Chondrocyte (in vitro differentiated cells): ENCODE measurements at places on chromosomes 7 and 10. TPM values are rescaled to one million over a fixed set of nuclear protein-coding genes. Genes with fewer than 3 reads are reported as not detected.
A peak's percentile ranks its signal among the peaks of the same experiment; 100 is the strongest.

GRCh38 chr10:104589871-104590270, 51.2 kb upstream of the SORCS3 start:
- H3K27ac ChIP-seq = no peak overlapping the region
- no peak for DNase-seq
- H3K27me3 ChIP-seq = peaks cover 15% of the 10 kb centered on the region
- H3K36me3 ChIP-seq = no peaks in the 10 kb centered on the region
- no peaks in the 10 kb centered on the region for H3K4me1 ChIP-seq
- no peak overlapping the region for H3K4me3 ChIP-seq

- DNase-seq = no peak
- H3K4me1 ChIP-seq = peaks cover 6% of the 10 kb centered on the region
- no peak overlapping the region for H3K27ac ChIP-seq
- H3K4me3 ChIP-seq = no peak overlapping the region
- no peaks in the 10 kb centered on the region for H3K36me3 ChIP-seq
These were observed 101.6 kb upstream of the TNS3 start for GRCh38 chr7:47683485-47683898.

DNA sequence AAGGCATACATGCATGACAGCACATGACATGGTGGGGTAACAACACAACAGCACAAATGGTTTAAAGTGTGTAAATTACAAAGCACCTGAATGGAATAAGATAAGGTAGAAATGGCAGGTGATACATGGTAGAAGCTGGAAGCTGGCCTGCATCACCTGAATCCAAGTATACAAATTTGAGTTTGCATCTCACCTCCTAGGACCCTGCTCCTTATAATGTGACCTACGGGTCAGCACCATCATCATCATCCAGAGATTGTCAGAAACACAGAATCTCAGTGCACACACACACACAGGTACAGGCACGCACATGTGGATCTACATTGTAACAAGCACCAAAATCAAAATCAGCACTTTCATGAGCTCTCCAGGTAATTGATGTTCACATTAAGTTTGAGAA, 1048.2 kb upstream of the AUTS2 start:
- H3K27ac ChIP-seq = no peak overlapping the region
- no peak for DNase-seq
- H3K36me3 ChIP-seq = no peaks in the 10 kb centered on the region
- H3K4me1 ChIP-seq = peaks cover 16% of the 10 kb centered on the region
- no peaks in the 10 kb centered on the region for H3K27me3 ChIP-seq
- no peak overlapping the region for H3K4me3 ChIP-seq

DNA sequence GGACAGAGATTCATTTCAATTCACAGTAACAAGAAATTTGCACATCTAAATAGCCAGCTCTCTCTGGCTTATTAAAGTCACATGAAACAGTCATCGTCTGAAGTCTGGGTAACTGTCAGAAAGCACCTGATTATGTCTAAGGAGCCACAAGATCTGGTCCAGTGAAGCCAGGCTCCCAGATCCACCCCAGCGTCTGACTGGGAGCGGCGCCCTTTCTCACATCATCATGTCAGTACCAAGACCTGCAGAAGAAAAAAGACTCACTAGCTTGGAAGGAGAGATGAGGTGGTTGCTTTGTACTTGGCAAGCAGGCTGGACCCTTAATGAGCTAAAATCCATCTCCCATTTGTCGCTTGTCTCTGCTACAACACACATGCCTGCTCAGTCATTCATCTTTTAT, 58.4 kb downstream of the VOPP1 start:
- H3K27ac ChIP-seq = no peak overlapping the region
- no peak for DNase-seq
- peaks cover 41% of the 10 kb centered on the region for H3K4me1 ChIP-seq
- H3K27me3 ChIP-seq = no peaks in the 10 kb centered on the region

GRCh38 chr7:104529567-104529966, 201.2 kb downstream of the LHFPL3 start:
- no peak for DNase-seq
- H3K27ac ChIP-seq = no peak overlapping the region
- no peaks in the 10 kb centered on the region for H3K27me3 ChIP-seq
- H3K36me3 ChIP-seq = no peaks in the 10 kb centered on the region
- no peak overlapping the region for H3K4me3 ChIP-seq

- H3K27ac ChIP-seq = peak overlapping the region; percentile 79
- H3K27me3 ChIP-seq = no peaks in the 10 kb centered on the region
- peak; percentile 95 for DNase-seq
- peaks cover 64% of the 10 kb centered on the region for H3K4me1 ChIP-seq
- no peak overlapping the region for H3K4me3 ChIP-seq
- peaks cover 5% of the 10 kb centered on the region for H3K36me3 ChIP-seq
These were observed 87.1 kb downstream of the DYNC1I1 start for GRCh38 chr7:95859429-95859828.

GRCh38 chr7:139915864-139916716, 87.0 kb downstream of the TBXAS1 start:
- no peak for DNase-seq
- H3K27ac ChIP-seq = peak overlapping the region; percentile 87
- no peaks in the 10 kb centered on the region for H3K27me3 ChIP-seq
- no peaks in the 10 kb centered on the region for H3K36me3 ChIP-seq

- no peak for DNase-seq
- no peaks in the 10 kb centered on the region for H3K36me3 ChIP-seq
- no peak overlapping the region for H3K27ac ChIP-seq
- no peaks in the 10 kb centered on the region for H3K27me3 ChIP-seq
- no peak overlapping the region for H3K4me3 ChIP-seq
- H3K4me1 ChIP-seq = peaks cover 6% of the 10 kb centered on the region
These were observed 59.9 kb downstream of the PON1 start for GRCh38 chr7:95264363-95264891.

- no peaks in the 10 kb centered on the region for H3K36me3 ChIP-seq
- H3K4me1 ChIP-seq = peaks cover 7% of the 10 kb centered on the region
- no peak for DNase-seq
- no peak overlapping the region for H3K4me3 ChIP-seq
- H3K27me3 ChIP-seq = peaks cover 34% of the 10 kb centered on the region
- H3K27ac ChIP-seq = no peak overlapping the region
These were observed 117.7 kb downstream of the APBB1IP start for GRCh38 chr10:26555719-26556368.

- H3K4me3 ChIP-seq = peak overlapping the region; percentile 91
- no peak for DNase-seq
These were observed 1.2 kb downstream of the STRIP2 start for GRCh38 chr7:129435414-129435829.

FAM25C gene
- total RNA-seq = not detected in 3 replicates

- DNase-seq = no peak
- peaks cover 10% of the 10 kb centered on the region for H3K4me1 ChIP-seq
- no peak overlapping the region for H3K27ac ChIP-seq
- no peak overlapping the region for H3K4me3 ChIP-seq
- peaks cover 11% of the 10 kb centered on the region for H3K36me3 ChIP-seq
These were observed 17.1 kb downstream of the COL13A1 start for GRCh38 chr10:69818676-69819239.

DNA sequence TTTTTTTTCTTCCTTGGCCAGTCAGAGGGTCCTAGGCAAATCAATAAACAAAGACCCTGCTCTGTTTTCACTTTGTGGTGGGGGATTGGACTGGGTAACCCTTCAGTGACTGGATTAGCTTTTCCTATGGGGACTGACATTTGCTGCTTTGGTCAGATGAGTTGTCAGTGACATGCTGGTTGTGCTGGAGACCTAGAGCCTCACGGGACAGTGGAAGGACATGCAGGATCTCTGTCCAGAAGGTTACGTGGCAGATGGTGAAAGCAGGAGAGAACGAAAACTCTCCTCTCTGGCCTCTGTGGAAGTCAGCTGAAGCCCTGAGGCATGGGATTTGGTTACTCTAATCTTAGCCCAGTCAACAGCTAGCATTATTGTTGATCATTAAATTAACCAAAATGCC, 90.0 kb upstream of the BMPER start:
- DNase-seq = no peak
- H3K36me3 ChIP-seq = peaks cover 5% of the 10 kb centered on the region
- no peaks in the 10 kb centered on the region for H3K27me3 ChIP-seq
- H3K4me1 ChIP-seq = peaks cover 17% of the 10 kb centered on the region
- H3K4me3 ChIP-seq = no peak overlapping the region

DNA sequence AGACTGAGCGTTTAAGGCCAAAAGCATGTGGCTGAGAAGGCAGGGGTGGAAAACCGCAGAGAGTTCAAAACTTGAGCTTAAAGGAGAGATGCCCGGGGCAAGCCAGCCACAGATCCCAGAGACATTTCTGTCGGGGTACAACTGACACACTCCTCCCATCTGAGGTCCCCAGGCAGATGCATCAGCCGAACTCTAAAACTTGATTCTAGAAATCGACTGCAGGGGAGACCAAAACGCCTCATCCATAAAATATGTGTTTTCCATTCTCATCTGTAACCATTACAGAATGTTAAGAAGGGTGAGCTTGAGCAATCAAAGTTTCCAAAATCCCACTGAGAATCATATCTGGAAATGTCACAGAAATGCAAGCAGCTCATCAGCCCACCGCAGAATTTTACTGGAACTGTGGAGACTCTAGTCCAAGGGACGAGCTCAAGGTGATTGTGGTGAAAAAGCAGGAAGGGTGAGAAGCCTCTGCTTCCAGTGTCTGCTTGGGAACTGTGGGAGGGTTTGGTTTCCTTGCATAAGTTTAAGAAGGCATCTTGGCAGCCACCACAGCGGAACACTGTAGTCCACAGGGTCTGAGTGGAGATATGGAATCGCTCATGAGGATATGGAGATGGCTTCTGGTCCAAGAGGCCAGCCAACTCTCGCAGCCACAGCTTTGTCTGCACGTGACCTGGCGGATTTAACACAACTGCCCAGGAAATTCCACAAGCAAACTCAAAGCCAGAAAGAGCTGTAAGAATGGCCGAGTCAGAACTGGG, 249.2 kb downstream of the SFMBT2 start:
- H3K4me3 ChIP-seq = no peak overlapping the region
- H3K4me1 ChIP-seq = no peaks in the 10 kb centered on the region
- DNase-seq = no peak

- H3K4me3 ChIP-seq = no peak overlapping the region
- peaks cover 10% of the 10 kb centered on the region for H3K4me1 ChIP-seq
- no peaks in the 10 kb centered on the region for H3K27me3 ChIP-seq
- no peak for DNase-seq
- H3K36me3 ChIP-seq = no peaks in the 10 kb centered on the region
These were observed 402.0 kb upstream of the KLF6 start for GRCh38 chr10:4186849-4187540.

LRRN3 gene
- 0.65 to 1.3 TPM (median 0.74 TPM) in 3 replicates for total RNA-seq

KEL gene
- 0.40 to 0.79 TPM (median 0.44 TPM) in 3 replicates for total RNA-seq

DNA sequence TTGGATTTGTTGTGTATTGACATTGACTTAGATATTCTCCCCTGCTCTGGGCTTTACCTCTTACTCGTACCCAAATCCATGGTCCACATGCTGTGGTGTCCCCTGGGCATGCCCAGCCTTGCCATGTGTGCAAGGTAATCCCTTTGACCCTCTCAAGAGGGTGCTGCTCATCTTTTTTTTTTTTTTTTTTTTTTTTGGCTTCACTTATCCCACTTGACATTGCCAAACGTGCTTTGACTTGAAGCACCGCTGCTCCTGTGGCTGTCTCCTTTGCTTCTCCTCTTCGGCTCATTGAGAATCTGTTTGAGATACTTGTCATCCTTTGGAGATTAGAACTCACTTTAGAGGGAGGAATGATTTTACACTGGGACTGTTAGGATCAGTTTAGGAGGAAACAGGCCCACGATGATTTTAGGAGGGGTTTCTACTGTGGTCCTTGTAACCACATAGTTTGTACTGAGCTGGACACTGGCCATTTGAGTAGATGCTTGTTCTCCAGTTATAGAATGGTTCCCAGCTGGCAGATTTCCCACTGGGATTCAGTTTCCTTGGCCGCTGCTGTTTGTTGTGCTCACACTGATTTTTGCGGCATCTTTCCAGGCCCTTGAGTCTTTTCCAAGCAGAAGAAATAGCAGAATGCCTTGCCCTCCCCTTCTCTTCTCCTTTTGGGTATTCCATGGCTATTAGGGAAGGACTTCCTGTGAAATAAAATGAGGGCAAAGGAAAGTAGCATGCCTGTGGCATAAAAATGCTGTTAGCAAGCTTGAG, 184.8 kb downstream of the AUTS2 start:
- H3K4me1 ChIP-seq = peaks cover 40% of the 10 kb centered on the region
- no peaks in the 10 kb centered on the region for H3K27me3 ChIP-seq
- no peak for DNase-seq
- no peak overlapping the region for H3K4me3 ChIP-seq
- peak overlapping the region; percentile 58 for H3K27ac ChIP-seq
- H3K36me3 ChIP-seq = no peaks in the 10 kb centered on the region

- no peak for DNase-seq
- peak overlapping the region; percentile 95 for H3K27ac ChIP-seq
- peaks cover 52% of the 10 kb centered on the region for H3K4me1 ChIP-seq
- H3K36me3 ChIP-seq = peaks cover 1% of the 10 kb centered on the region
These were observed 2.2 kb downstream of the GLUD1 start for GRCh38 chr10:87092376-87092860.

DNA sequence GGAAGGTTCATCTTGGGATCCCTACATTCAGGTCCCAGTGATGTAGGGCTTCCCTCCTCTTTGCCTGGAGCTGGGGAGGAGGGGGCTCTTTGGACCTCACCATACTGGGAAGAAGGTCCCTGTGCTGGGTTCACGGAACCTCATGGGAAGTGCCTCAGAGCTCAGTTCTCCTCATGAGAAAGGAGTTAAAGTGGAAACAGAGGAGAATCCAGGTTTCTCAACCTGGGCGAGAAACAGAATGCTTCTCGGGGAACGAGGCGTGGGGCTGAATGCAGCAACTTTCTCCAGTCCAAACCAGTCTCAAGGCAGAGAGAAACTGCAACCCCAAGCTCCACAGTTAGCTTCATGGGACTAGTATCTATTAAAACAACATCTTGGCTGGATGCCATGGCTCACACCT, 382.7 kb upstream of the FOXK1 start:
- H3K36me3 ChIP-seq = no peaks in the 10 kb centered on the region
- no peaks in the 10 kb centered on the region for H3K27me3 ChIP-seq
- H3K4me1 ChIP-seq = no peaks in the 10 kb centered on the region
- H3K4me3 ChIP-seq = no peak overlapping the region
- DNase-seq = no peak

LRRC17 gene
- 23.9 to 34.5 TPM (median 32.0 TPM) in 3 replicates for total RNA-seq

OPN1SW gene
- not detected in 3 replicates for total RNA-seq

OR2A5 gene
- total RNA-seq = not detected in 3 replicates

NEURL1 gene
- 0.05 TPM in 1 of 3 replicates, not detected in the others for total RNA-seq

- H3K36me3 ChIP-seq = peaks cover 1% of the 10 kb centered on the region
- H3K4me1 ChIP-seq = no peaks in the 10 kb centered on the region
- DNase-seq = no peak
- no peak overlapping the region for H3K4me3 ChIP-seq
These were observed 188.4 kb upstream of the IGFBP3 start for GRCh38 chr7:46109437-46109836.

DNA sequence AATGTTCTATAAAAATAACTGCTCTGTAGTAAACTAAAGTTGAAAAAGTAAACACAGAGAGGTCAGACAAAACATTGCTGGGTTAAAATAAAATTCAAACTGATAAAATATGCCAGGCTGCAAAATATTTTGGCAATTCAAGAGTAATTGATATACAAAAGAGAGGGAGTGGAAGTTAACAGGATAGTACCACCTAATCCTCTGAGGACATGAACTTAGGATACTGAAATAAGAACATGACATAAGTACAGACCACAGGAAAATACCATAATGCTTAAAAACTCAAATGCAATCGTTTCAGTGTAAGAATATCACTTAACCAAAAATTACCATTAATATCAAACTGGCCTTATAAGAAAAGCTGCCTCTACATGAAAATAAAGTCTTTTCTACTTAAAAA, 37.6 kb upstream of the GPR22 start:
- no peak overlapping the region for H3K4me3 ChIP-seq
- peaks cover 12% of the 10 kb centered on the region for H3K4me1 ChIP-seq
- peaks cover 3% of the 10 kb centered on the region for H3K36me3 ChIP-seq
- H3K27ac ChIP-seq = no peak overlapping the region
- no peaks in the 10 kb centered on the region for H3K27me3 ChIP-seq
- no peak for DNase-seq
